Activated naive CD4-positive, alpha-beta T cell treated with anti-CD3 and anti-CD28 coated beads, Interleukin-2, amount 50 U/mL, for 72 hours (primary cell): ENCODE measurements at places on chromosomes 1 and 21.

DNA sequence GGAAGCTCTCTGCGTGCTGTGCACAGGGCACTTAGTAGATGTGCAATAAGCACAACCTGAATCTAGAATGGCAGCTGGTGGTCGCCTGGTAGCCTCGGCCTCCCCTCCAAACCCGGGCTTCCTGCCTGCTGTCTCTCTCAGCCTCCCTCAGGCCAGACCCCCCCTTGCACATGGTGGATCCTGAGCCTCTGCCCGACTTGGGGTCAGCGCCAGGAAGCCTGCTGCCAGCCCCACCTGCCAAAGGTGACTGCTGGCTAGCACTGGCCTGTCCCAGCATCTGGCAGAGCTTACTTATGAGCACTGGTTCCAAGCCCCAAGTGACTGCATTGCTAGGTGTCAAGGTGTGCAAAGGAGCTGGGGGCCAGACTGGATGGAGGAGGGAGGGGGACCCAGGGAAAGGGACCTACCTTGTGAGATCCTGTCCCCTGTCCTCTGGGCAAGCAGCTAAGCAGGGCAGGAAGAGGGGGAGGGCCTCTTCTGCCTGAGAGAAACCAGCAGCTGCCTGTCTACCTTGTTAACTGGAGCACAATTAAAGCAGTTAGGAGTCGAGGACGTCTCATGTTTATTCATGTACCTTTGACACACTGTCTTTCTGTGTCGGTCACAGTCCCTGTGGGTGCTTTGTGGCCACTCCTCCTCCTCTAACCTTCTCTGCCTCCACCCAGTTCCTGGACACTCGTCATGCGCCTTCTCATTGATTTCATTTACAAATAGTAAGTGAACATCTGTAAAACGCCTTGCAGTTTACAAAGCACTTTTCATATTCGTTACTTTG, 100.9 kb downstream of the DDX20 start:
- DNase-seq: no peak

- DNase-seq: peak; percentile 42
Measured at GRCh38 chr1:183841950-183842794, 37.3 kb downstream of the RGL1 start.

- DNase-seq: no peak
Measured at GRCh38 chr1:30130099-30130498, 593.3 kb downstream of the MATN1 start.

DNA sequence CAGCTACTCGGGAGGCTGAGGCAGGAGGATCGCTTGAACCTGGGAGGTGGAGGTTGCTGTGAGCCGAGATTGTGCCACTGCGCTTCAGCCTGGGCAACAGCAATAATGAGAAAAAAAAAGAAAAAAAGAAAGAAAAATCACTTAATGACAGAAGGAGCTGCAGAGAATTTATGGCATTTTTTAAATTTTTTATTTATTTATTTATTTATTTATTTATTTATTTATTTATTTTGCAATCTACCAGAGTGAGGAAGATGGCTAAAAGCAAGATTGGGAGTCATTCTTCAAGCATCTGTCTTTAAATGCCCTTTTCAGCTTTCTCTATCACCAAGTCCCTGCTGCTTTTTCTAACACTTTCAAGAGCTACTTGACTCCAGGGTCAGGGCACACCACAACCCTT, 91.7 kb downstream of the WDR4 start:
- DNase-seq: no peak

GRCh38 chr1:166933140-166933539, 42.2 kb downstream of the ILDR2 start:
- no peak for DNase-seq

- DNase-seq: no peak
Measured at GRCh38 chr1:6470132-6471085, 4.4 kb upstream of the TNFRSF25 start.
